ENCODE measurements at places on chromosomes 7 and 10. TPM values are rescaled to one million over a fixed set of nuclear protein-coding genes. Genes with fewer than 3 reads are reported as not detected.

GRCh38 chr7:46652317-46652716, 731.2 kb upstream of the IGFBP3 start:
- no peak for DNase-seq

DNA sequence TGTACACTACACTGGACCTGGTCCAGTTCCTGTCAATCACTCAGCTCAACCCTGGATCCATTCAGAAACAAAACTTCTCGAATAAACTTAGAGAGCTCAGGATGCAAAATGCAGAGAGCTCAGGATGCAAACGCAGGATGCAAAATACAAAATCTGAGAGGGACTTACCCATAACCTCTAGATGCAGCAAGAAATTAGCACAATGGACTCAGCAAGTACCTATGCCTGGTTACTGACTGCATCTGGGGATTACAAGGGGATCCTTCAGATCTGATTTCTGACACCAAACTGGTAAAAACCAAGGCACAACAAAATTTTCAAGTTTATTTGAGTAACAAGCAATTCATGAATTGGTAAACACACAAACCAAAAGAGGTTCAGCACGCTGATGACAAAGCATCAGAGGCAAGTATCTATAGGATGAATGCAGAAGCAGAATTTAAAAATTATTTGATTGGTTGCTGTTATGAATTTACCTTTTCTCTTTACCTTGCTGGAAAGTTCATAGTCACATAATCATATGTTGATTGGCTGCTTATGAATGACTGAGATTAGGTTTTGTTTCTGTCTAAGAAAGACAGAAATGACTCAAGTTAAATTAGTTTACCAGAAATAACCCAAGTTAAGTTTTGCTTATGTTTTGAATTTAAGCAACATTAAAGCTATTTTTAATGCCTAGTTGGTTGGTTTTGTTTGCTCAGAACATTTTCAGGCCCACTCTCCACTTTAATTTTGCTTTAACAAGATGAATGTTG, 11.4 kb downstream of the GIMAP6 start:
- no peak for DNase-seq

GRCh38 chr7:54837168-54837567, 78.2 kb upstream of the SEC61G start:
- DNase-seq, result no peak

- DNase-seq, result no peak
These were observed 23.8 kb upstream of the SFTPA1 start for GRCh38 chr10:79586933-79587332.

- DNase-seq, result no peak
These were observed 11.2 kb upstream of the SLC35B4 start for GRCh38 chr7:134327896-134328295.

DNA sequence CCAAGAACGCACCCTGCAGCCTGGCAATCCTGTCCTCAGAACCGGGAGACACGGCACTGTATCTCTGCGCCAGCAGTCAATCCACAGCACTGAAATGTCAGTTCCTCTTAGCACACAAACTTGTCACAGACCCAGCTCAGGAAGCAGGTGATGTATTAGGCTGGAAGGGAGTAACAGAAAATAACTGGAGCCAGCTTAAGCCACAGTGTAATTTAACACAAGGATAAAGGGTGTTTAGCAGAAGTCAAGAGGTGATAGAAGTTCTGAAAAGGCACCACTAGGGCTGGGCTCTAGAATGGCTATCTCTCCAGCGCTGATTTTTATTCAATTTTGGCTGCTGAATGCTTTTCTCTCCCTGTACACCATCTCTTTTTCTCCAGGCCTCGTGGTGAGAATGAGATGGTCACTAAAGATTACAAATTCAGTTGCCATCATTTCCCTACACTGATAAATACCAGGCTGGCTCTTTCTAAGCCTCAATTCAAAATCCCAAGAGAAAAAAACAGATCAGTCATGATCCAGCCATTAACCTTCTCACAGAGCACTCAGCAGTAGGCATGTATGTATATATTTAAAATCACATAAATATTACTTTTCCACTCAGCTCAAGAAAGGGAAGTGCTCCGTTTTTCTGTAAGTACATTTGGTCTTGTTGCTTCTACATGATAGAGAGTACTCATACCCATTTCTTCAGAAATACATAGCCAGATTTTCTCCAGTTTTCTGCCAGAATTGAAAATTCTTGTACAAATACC, 102.7 kb upstream of the PRSS1 start:
- DNase-seq, result no peak

GRCh38 chr7:36806891-36807290, 82.6 kb upstream of the AOAH start:
- DNase-seq, result no peak

DNA sequence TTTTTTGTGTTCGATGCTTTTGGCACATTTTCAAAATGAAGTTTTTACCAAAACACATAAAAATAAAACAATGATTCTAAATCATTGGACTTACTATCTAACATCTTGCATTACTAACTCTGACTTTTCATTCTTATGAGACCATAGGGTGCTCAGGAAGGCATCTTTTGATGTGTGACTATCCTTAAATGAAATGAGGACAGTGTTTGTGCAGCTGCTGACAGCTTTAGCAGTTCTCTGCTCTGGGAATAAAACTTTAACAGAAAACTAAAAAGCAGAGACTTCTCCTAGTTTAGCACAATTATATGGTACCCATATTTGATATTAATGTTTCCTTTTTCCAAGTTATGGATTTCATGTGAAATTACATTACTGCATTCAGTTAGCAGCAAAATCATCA, 471.6 kb downstream of the ARL4A start:
- no peak for DNase-seq

- no peak for DNase-seq
These were observed 108.8 kb upstream of the MPP7 start for GRCh38 chr10:28411648-28412047.

- no peak for DNase-seq
These were observed 101.7 kb upstream of the YAE1 start for GRCh38 chr7:39464350-39465054.

The SYT15B gene
- 1.1 TPM for polyA plus RNA-seq

The FAM204A gene
- polyA plus RNA-seq, result 76.1 TPM

The CACNA2D1 gene
- 31.9 TPM for polyA plus RNA-seq

Measured in left renal cortex interstitium (tissue), 4 donors.